ENCODE measurements at places on chromosomes 7 and 10.

- no peaks in the 10 kb centered on the region for H3K27me3 ChIP-seq
- no peaks in the 10 kb centered on the region for H3K36me3 ChIP-seq
- no peak overlapping the region for H3K4me3 ChIP-seq
Measured at GRCh38 chr10:58508316-58508715, 4.4 kb upstream of the BICC1 start.

DNA sequence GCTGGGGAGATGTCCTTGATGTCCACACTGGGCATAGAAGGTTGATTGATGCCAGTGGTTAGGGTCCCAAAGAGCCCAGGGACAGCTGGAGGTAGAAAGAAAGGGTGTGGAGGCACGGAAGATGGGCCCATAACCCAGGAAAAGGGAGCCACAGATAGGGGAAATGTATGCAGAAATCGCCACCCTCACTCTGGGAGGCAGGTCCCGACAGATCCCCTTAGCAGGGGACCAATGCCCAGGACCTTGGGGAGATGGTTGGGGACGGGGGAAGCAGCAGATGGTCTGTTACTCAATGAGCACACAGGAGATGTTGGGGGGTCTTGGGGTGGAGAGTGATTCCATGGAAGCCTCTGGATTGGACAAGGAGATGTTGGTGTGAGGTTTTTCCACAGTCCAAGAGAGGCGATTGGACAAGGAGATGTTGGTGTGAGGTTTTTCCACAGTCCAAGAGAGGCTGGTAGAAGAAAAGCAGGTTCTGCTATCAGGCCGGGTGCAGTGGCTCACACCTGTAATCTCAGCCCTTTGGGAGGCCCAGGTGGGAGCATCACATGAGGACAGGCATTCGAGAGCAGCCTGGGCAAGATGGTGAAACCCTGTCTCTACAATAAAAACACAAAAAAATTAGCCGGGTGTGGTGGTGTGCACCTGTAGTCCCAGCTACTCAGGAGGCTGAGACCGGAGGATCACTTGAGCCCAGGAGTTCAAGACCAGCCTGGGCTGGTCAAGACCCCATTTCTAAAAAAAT, 7.0 kb upstream of the PPP1R35 start:
- no peak for DNase-seq
- H3K27ac ChIP-seq = no peak overlapping the region
- H3K27me3 ChIP-seq = no peaks in the 10 kb centered on the region
- H3K4me3 ChIP-seq = no peak overlapping the region
- H3K36me3 ChIP-seq = no peaks in the 10 kb centered on the region
- no peaks in the 10 kb centered on the region for H3K4me1 ChIP-seq

DNA sequence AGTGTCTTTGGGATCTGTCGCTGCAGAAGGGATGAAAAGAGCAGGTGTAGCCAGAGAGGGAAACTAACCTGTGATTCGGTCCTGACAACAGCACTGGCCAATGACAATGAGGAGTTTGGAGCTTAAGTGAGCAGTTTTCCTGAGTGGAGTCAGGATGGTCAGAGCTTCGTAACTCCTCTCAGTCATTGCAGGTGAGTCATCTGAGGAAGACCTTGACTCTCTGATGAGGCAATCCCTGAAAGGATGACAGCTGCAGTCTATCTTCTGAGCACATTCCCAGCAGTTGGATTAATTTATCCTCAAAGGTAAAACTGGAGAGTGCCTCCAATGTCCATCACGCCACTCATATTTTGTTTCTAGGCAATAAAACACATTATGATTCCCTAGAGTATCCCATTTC, 401.9 kb downstream of the POM121L12 start:
- no peaks in the 10 kb centered on the region for H3K27me3 ChIP-seq
- DNase-seq = no peak
- H3K36me3 ChIP-seq = no peaks in the 10 kb centered on the region
- H3K4me1 ChIP-seq = no peaks in the 10 kb centered on the region
- H3K27ac ChIP-seq = no peak overlapping the region

- no peaks in the 10 kb centered on the region for H3K27me3 ChIP-seq
- no peaks in the 10 kb centered on the region for H3K36me3 ChIP-seq
- no peak overlapping the region for H3K27ac ChIP-seq
Measured at GRCh38 chr7:156927571-156928405, 21.7 kb upstream of the NOM1 start.

- H3K36me3 ChIP-seq = no peaks in the 10 kb centered on the region
- no peak overlapping the region for H3K27ac ChIP-seq
- no peaks in the 10 kb centered on the region for H3K27me3 ChIP-seq
- no peak overlapping the region for H3K4me3 ChIP-seq
Measured at GRCh38 chr10:50512214-50512595, 111.6 kb downstream of the SGMS1 start.

- H3K4me3 ChIP-seq = no peak overlapping the region
- no peaks in the 10 kb centered on the region for H3K4me1 ChIP-seq
- no peak overlapping the region for H3K27ac ChIP-seq
- DNase-seq = no peak
Measured at GRCh38 chr10:3592424-3592823, 192.6 kb downstream of the KLF6 start.

- no peak overlapping the region for H3K4me3 ChIP-seq
- no peaks in the 10 kb centered on the region for H3K27me3 ChIP-seq
- H3K4me1 ChIP-seq = peaks cover 15% of the 10 kb centered on the region
- H3K27ac ChIP-seq = no peak overlapping the region
- no peak for DNase-seq
- H3K36me3 ChIP-seq = no peaks in the 10 kb centered on the region
Measured at GRCh38 chr10:43781480-43782361, 133.0 kb upstream of the ZNF32 start.

DNA sequence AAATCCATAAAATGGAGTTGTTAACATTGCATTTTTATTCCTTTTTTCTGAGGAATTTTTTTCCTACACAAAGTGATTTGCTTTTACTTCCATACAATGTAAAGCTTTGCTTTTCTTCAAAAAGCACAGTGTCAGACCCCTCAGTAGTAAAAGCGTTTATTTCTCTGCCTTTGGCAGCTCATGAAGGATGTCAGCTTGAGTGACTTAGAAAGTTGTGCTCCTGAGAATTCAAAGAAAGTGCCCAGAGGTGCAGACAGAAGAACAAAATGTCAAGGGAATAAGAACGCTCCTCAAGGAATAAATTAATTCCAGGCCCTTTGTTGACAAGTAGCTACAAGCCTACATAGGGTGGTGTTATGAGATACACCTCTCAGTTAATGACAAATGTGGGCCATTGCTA, 369.3 kb upstream of the ADARB2 start:
- no peak for DNase-seq
- H3K27ac ChIP-seq = no peak overlapping the region
- H3K4me3 ChIP-seq = no peak overlapping the region
- H3K4me1 ChIP-seq = no peaks in the 10 kb centered on the region

GRCh38 chr10:104391150-104391968, 37.7 kb downstream of the CFAP58 start:
- no peak for DNase-seq
- H3K36me3 ChIP-seq = no peaks in the 10 kb centered on the region
- H3K27ac ChIP-seq = no peak overlapping the region
- no peaks in the 10 kb centered on the region for H3K4me1 ChIP-seq
- H3K27me3 ChIP-seq = no peaks in the 10 kb centered on the region

- no peaks in the 10 kb centered on the region for H3K4me1 ChIP-seq
- H3K4me3 ChIP-seq = no peak overlapping the region
- peak; percentile 40 for DNase-seq
- no peaks in the 10 kb centered on the region for H3K27me3 ChIP-seq
Measured at GRCh38 chr7:8418629-8419245, 14.7 kb upstream of the NXPH1 start.

GRCh38 chr7:46630031-46630430, 709.0 kb upstream of the IGFBP3 start:
- no peaks in the 10 kb centered on the region for H3K27me3 ChIP-seq
- H3K4me1 ChIP-seq = no peaks in the 10 kb centered on the region
- no peak for DNase-seq
- no peak overlapping the region for H3K27ac ChIP-seq
- no peaks in the 10 kb centered on the region for H3K36me3 ChIP-seq
- H3K4me3 ChIP-seq = no peak overlapping the region

Measured in naive thymus-derived CD4-positive, alpha-beta T cell (primary cell).